ENCODE measurements at places on chromosomes 11 and 22. TPM values are rescaled to one million over a fixed set of nuclear protein-coding genes. Genes with fewer than 3 reads are reported as not detected.

OR2AG2 gene
- not detected for total RNA-seq

ISX gene
- total RNA-seq: not detected

CLDN5 gene
- 0.40 TPM for total RNA-seq

MRGPRX3 gene
- not detected for total RNA-seq

F2 gene
- not detected for total RNA-seq

Data from activated CD4-positive, alpha-beta T cell treated with anti-CD3 and anti-CD28 coated beads, Interleukin-2, amount 10 ng/mL, durations not matched to agents 7 days and 5 days (primary cell).